Glutamatergic neuron (in vitro differentiated cells): ENCODE measurements at places on chromosomes 5 and 9. TPM values are rescaled to one million over a fixed set of nuclear protein-coding genes. Genes with fewer than 3 reads are reported as not detected.

- no peak overlapping the region for H3K27ac ChIP-seq
- no peak overlapping the region for H3K4me3 ChIP-seq
These were observed 17.8 kb downstream of the INIP start for GRCh38 chr9:112700085-112700484.

- no peak within 1 kb of the TSS for H3K27ac ChIP-seq
- H3K36me3 ChIP-seq: no peaks in the 10 kb centered on the region
- H3K27me3 ChIP-seq: peaks cover 1% of the 10 kb centered on the region
- peak within 1 kb of the TSS; percentile 82 for H3K4me3 ChIP-seq
- peak; percentile 68 for DNase-seq
- peaks cover 9% of the 10 kb centered on the region for H3K4me1 ChIP-seq
These were observed at the start of gene SLC12A7 for GRCh38 chr5:1111727-1112289. SLC12A7 (minus strand) TSS chr5:1112063; CDS start chr5:1111991, 72 bp downstream.

DNA sequence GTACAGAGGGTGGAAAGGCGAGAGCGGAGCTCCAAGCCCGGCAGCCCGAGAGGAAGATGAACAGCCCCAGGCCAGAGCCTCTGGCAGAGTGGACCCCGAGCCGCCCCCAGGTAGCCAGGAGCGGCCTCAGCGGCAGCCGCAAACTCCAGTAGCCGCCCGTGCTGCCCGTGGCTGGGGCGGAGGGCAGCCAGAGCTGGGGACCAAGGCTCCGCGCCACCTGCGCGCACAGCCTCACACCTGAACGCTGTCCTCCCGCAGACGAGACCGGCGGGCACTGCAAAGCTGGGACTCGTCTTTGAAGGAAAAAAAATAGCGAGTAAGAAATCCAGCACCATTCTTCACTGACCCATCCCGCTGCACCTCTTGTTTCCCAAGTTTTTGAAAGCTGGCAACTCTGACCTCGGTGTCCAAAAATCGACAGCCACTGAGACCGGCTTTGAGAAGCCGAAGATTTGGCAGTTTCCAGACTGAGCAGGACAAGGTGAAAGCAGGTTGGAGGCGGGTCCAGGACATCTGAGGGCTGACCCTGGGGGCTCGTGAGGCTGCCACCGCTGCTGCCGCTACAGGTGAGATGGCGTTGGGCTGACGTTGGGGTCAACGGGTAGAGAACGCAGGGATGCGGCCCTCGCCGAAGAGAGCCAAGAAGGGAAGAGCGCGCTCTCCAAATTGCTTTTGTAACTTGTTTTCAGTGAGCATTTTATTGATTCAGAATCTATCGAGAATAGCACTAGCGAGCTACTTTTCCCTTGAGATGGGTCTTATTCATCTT is at the start of gene PTGER4:
PTGER4 (plus strand) TSS at position 3 of the 769 bp plus-strand sequence. CDS start 1,079 bp downstream, outside the sequence.
- no peak within 1 kb of the TSS for H3K27ac ChIP-seq
- peak within 1 kb of the TSS; percentile 90 for H3K4me3 ChIP-seq
- DNase-seq: no peak
- H3K4me1 ChIP-seq: peaks cover 11% of the 10 kb centered on the region

The OR1B1 gene
- total RNA-seq: not detected
